ENCODE measurements at places on chromosomes 11 and 22.
A peak's percentile ranks its signal among the peaks of the same experiment; 100 is the strongest.

GRCh38 chr11:85027346-85027745 lies 599.8 kb downstream of the DLG2 start:
- no peak for DNase-seq

- no peak for DNase-seq
Observed at GRCh38 chr11:126370016-126370415, 14.5 kb downstream of the ST3GAL4 start.

GRCh38 chr11:119627286-119627685 lies 101.7 kb downstream of the NECTIN1 start:
- no peak for DNase-seq

DNA sequence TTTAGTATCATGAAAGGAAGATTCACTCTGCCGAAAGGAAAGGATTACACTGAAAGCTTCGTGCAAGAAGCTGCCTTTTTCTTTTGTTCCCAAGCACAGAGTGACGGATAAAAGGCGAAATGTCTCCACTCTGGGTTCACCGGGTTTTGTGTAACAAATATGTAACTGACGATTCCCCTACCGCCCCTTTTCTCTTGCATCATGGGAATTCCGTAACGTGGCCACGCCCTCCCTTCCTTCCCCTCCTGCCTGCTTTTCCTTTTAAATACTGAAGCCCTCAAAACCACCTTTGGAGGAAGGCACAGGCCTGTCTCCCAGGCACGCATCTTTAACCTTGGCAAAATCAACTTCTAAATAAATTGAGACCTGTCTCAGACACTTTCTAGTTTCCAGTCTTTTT lies 16.4 kb upstream of the TESMIN start:
- no peak for DNase-seq

DNA sequence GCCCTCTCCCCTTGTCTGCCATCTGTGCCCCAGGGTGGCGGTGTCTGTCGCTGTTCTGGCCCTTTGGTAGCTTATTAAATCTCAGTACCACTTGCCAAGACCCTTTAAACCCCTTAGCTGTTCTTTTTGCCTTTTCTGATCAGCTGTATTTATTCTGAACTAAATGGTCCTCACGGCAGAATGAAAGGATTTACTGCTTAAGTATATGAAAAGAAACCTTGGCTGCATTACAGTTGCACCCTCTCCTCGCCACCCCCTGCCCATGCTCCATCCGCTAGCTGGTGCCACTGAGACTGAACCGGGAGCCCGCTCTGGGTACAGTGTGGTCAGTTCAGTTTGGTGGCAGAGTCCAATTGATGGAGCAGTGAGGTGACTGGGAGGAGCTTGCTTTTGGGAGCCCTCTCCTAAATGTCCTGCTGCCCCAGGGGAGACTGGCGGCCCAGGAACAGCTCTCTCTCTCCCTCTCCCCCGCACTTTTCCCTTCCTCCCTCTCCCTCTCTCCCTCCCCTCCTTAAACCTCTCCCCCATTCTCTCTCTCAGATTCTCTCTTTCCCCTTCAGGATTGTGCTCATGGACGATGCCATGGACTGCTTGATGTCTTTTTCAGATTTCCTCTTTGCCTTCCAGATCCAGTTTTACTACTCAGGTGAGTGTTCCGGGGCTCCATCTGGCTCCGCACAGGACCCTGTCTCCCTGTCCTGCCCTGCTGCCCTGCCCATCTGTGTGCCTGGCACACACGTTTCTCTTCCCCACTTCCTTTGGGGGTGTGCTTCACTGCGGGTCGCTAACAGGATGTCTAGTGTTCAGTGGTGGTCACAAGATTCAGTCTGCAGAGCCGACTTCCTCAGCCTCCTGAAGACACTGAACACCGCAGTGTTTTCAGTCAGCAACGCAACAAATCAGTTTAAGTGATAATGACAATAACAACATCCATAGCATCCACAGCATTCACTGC lies 21.8 kb downstream of the ARFGAP2 start:
- DNase-seq: no peak

DNA sequence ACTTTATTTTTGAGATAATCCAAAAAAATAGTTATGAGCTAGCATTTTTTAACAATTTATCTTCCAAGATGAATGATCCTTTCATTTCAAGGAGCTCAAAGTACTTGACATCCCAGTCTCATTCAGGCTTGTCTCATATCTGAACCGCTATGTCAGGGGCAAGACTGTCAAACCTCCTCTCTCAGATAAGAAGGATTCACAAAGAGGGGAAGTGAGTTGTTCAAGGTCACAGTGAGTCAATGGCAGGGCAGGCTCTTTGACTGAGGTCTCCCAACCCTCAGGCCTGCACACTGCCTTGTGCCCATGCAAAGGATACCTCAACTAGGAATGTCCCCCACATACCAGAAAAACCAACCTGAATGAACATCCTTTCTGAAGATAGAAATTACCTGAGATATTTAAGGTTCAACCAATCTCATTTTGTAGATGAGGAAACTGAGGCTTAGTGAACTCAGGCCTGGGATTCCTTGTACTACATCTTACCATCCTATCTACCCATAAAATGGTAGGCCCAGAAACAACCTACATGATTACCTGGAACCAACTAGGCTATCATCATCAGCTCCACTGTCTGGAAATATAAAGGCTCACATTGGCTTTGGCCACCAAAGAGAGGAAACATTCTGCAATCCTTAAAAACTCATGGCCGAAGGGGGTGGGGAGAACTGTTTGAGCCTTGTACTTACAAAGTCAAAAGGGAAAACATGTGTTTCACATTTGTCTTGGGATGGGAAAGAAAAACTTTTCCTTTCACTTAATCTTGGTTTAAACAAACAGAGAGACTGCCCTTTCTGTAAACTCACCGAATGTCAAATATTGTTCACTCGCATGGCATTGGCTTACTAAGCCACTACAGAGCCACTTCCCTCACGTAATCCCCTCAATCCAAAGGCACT lies 51.1 kb downstream of the LIF start:
- DNase-seq: no peak

- DNase-seq: no peak
Observed at GRCh38 chr11:35812828-35813227, 131.0 kb upstream of the LDLRAD3 start.

DNA sequence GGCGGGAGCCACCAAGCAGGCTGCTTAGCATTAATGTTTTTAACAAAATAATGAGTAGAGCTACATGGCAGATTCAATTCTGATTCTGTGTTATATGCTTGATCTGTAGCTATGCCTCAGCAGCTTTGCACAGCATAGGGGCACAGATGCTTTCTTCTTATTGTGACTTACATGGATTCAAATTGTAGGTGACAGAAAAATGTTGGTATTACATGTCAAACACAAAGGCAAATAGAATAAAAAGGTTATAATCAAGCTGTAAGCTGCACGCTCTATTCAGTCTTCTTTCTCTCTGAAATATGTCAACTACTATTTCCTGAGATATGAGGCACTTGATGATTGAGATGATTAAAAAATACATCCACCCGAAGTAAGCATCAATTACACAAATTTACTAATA lies 1573.8 kb downstream of the FAM181B start:
- no peak for DNase-seq

DNA sequence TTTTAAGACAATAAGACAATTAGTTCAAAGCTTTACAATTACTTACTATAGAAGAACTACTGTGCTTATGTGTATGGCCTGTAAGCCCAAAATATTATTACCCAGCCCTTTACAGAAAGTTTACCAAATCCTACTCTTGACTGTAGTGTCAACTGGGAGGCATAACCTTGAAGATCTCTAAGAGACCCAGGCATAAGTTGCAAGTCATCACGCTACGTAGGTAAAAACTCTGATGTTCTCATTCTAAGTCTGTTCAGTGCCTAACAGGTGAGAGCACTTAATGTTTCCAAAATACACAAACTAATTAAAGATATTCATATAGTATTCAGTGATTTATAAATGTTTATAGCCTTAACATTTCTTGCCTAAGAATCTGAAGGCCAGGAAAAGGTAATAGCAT lies 12.9 kb downstream of the SESN3 start:
- DNase-seq: no peak

DNA sequence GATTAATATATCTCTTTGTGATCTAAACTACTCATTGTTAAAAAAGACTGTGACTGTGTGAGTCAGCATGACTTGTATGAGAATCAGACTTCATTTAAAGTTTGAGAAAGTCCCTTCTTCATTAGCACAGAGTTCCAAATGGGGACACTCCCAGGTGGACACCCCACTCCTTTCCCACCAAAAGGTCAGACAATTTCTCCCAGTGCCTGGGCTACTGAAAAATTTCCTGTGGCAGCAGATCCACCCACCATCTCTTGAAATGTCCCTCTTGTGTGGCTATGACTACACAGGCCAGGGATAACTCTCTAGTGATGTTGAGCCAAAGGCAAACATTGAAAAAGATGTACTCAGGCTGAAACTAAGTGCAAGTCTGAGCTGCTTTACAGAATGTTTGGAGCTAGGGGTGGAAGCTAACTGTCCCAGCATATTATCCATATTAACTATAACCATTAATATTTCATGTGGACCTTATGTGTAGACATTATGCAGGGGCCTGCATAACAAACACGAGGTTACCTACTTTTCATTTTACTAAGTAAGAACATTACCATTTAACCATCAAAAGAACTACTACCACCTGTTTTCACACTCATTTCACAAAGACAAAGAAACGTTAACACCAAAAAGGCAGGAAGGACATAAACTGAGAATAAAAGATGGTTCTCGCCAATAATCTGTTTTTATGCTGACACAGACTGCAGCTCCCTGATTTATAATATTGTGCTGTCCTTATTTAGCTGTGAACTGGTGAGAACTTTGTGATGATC lies 44.8 kb downstream of the MMP20 start:
- DNase-seq: no peak

DNA sequence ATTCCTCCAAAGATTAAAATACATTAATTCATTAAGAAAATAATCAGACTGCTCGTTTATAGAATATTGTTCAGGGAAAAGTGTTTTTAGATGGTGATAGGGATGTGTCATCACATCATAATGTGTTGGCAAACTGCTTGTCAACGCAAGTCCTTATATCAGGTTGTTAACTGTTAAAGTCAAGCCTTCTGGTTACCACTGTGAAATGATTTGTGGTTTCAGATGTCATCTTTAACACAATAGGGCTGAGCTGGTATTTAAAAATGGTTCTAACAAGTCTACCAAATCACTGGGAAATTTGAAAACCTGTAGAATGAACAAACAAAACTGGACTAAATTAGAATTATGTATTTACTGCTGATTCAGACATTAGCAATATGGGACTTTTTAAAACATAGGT lies 2.4 kb upstream of the MMP13 start:
- DNase-seq: no peak

DNA sequence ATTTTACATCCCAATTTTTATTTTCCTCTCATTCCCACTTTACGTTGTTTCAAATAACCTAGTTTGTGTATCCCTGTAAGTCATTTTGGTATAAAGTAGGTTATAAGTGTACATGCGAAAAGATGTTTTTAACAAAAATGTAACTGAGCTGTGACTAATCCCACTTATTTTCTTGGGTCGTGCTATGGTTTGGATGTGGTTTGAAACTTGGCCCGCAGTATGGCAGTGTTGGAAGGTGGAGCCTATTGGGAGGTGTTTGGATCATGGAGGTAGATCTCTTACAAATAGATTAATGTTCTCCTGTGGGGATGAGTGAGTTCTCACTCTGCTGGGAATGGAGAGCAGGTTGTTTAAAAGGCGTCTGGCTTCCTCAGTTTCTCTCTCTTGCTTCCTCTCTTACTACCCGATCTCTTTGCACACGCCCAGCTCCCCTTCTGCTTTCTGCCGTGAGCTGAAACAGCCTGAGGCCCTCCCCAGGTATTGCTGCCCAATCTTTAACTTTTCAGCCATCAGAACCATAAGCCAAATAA lies 7.2 kb downstream of the RPL27A start:
- DNase-seq: no peak

GRCh38 chr22:45181240-45181639 lies 17.5 kb downstream of the NUP50 start:
- no peak for DNase-seq

- no peak for DNase-seq
Observed at GRCh38 chr11:110432713-110433392, 3.1 kb downstream of the FDX1 start.

DNA sequence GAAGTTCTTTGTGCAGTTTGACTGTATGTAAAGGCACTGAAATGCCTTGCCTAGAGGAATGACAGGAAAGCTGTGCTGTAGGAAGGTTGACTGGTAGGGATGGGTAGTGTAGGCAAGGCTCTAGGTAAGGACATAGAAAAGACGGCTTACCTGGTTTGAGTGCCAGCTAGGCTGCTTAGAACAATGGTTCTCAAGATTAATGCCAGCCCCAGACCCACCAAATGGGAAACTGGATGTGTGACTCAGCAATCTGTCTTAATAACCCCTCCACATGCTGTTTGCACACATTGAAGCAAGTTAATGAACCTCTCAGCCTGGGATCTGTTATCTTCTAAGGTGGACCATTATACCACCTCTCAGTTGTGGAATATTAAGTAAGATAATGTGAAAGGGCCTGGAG lies 3.7 kb downstream of the RPS3 start:
- no peak for DNase-seq

GRCh38 chr11:109046284-109046992 lies 375.6 kb upstream of the C11orf87 start:
- no peak for DNase-seq

GRCh38 chr11:126833065-126833464 lies 167.5 kb downstream of the KIRREL3 start:
- DNase-seq: no peak

DNA sequence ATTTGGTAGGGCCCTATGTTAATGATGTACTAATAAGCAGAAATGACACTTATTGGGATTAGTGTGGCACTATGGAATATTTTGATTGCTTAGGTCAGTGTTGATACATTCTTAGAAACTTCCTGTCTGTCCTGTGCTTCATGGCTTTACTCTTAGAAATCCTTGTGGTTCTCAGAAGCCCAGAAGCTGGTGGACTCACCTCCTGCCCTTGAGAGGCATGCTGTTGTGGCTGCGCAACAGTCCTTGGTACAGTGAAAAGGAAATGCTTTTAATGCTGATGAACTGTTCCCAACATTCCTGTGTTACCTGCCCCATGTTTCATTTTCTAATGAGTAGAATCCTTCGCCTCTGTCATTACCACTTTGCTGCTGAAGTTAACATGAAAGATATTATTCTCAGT lies 52.4 kb upstream of the MYO18B start:
- DNase-seq: no peak

- DNase-seq: no peak
Observed at GRCh38 chr11:14537134-14537599, 17.0 kb upstream of the PSMA1 start.

- peak; percentile 22 for DNase-seq
Observed at GRCh38 chr22:20430720-20431510, 6.7 kb downstream of the SCARF2 start.

GRCh38 chr11:126738295-126739031 lies 262.1 kb downstream of the KIRREL3 start:
- no peak for DNase-seq

DNA sequence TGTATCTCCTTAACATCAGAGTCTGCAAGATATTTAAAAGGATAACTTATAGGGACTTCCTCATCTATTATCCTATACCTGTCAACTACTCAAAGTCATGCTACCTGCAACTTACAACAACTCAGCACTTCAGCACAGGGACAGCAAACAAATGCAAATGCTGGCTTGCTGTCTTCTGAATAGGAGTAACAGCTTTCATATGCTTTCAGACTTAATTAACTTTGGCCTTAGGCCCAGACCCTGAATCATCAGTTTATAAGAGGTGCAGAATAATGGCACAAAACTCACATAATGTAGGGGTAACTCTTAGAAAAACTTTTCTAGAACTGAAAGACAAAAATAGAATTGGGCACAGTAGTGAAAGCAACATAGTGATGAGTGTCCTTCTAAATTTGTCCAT lies 953.4 kb downstream of the DLG2 start:
- no peak for DNase-seq

GRCh38 chr11:62393061-62393611 lies 25.7 kb upstream of the SCGB1A1 start:
- DNase-seq: no peak

GRCh38 chr22:45602824-45603595 lies 68.6 kb upstream of the ATXN10 start:
- DNase-seq: no peak

All from stimulated activated CD8-positive, alpha-beta memory T cell treated with anti-CD3 and anti-CD28 coated beads, Interleukin-12 subunit alpha, Interleukin-12 subunit beta, amount 100 ng/mL, for 4 hours (primary cell).